Activated CD4-positive, alpha-beta memory T cell treated with anti-CD3 and anti-CD28 coated beads, Interleukin-2, amount 10 ng/mL, durations not matched to agents 7 days and 5 days (primary cell): ENCODE measurements at places on chromosomes 3 and 15.

GRCh38 chr3:11759996-11760395, 86.7 kb downstream of the TAMM41 start:
- H3K27ac ChIP-seq = no peak overlapping the region
- H3K36me3 ChIP-seq = no peaks in the 10 kb centered on the region
- H3K27me3 ChIP-seq = peaks cover 11% of the 10 kb centered on the region
- H3K4me3 ChIP-seq = no peak overlapping the region
- DNase-seq = no peak

DNA sequence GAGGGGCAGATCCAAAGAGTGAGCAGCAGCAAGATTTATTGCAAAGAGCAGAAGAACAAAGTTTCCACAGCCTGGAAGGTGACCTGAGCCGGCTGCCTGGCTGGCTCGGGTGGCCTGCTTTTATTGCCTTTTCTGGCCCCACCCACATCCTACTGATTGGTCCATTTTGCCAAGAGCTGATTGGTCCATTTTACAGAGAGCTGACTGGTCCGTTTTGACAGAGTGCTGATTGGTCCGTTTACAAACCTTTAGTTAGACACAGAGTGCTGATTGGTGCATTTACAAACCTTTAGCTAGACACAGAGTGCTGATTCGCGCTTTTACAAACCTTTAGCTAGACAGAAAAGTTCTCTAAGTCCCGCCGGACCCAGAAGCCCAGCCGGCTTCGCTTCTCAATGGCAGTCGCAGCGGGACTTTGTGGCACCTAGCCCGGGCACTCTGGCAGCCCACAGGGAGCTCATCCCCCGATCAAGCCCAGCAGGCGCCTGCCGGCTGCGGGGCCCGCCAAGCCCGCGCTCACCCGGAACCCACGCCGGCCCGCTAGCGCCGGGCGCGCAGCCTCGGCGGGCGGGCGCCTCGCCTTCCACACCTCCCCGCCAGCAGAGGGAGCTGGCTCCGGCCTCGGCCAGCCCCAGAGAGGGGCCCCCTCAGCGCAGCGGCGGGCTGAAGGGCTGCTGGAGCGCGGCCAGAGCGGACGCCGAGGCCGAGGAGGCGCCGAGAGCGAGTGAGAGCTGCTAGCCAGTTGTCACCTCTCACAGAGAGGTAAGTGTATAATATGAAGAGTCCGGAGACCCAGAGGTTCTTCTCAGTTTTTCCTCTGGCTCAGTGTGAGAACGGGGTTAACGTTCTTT, 339.2 kb downstream of the CHL1 start:
- no peak overlapping the region for H3K27ac ChIP-seq
- no peaks in the 10 kb centered on the region for H3K27me3 ChIP-seq
- DNase-seq = no peak
- H3K36me3 ChIP-seq = no peaks in the 10 kb centered on the region
- H3K4me1 ChIP-seq = no peaks in the 10 kb centered on the region

DNA sequence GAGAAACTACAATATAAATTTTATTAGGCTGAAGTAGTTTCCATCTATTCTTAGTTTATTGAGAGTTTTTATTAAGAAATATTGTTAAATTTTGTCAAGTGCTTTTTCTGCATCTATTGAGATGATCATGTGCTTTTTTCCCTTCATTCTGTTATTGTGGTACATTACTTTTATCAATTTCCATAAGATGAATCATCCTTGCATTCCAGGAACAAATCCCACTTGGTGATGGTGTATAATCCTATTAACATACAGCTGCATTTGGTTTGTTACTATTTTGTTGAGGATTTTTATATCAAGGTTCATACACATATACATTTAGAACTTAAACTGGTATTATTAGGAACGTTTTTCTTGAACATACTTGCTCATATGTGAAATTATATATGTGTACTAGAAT, 199.8 kb downstream of the TBC1D5 start:
- H3K27ac ChIP-seq = no peak overlapping the region
- H3K27me3 ChIP-seq = no peaks in the 10 kb centered on the region
- H3K36me3 ChIP-seq = peaks cover 2% of the 10 kb centered on the region
- no peak overlapping the region for H3K4me3 ChIP-seq

DNA sequence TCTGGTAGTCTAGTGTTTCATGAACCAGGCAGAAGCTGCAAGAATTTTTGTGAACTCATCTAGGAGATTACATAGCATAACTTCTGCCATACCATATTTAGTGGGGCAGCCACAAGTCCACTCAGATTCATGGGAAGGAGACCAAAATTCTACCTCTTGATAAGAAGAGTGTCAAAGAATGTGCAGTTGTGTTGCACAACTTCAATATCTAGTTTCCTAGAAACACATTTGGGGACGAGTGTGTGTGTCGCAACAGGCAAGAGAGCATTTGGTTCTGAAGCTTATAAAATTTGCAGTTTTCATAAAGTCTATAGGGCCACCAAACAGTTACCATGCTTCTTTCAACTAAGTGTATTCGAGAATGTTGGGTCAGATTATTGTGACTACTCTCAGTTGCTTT, 115.3 kb downstream of the KCNH8 start:
- H3K27ac ChIP-seq = no peak overlapping the region
- no peaks in the 10 kb centered on the region for H3K4me1 ChIP-seq
- no peak for DNase-seq
- H3K27me3 ChIP-seq = no peaks in the 10 kb centered on the region
- H3K36me3 ChIP-seq = no peaks in the 10 kb centered on the region
- no peak overlapping the region for H3K4me3 ChIP-seq

GRCh38 chr3:182682263-182683241, 110.8 kb upstream of the ATP11B start:
- H3K27ac ChIP-seq = no peak overlapping the region
- peaks cover 6% of the 10 kb centered on the region for H3K4me1 ChIP-seq
- peak; percentile 63 for DNase-seq
- no peaks in the 10 kb centered on the region for H3K36me3 ChIP-seq
- peaks cover 40% of the 10 kb centered on the region for H3K27me3 ChIP-seq

GRCh38 chr15:75483961-75484360, 32.5 kb upstream of the SIN3A start:
- H3K27me3 ChIP-seq = no peaks in the 10 kb centered on the region
- no peak overlapping the region for H3K4me3 ChIP-seq
- H3K4me1 ChIP-seq = peaks cover 16% of the 10 kb centered on the region
- H3K36me3 ChIP-seq = peaks cover 42% of the 10 kb centered on the region
- no peak overlapping the region for H3K27ac ChIP-seq

GRCh38 chr15:82810061-82810889, 847 bp downstream of the WHAMM start:
- peak; percentile 52 for DNase-seq
- H3K4me3 ChIP-seq = peak overlapping the region; percentile 85
- peak overlapping the region; percentile 86 for H3K27ac ChIP-seq
- peaks cover 31% of the 10 kb centered on the region for H3K4me1 ChIP-seq

GRCh38 chr3:134144694-134145093, 106.0 kb downstream of the RYK start:
- no peak overlapping the region for H3K27ac ChIP-seq
- H3K4me3 ChIP-seq = no peak overlapping the region
- H3K4me1 ChIP-seq = no peaks in the 10 kb centered on the region
- DNase-seq = no peak

DNA sequence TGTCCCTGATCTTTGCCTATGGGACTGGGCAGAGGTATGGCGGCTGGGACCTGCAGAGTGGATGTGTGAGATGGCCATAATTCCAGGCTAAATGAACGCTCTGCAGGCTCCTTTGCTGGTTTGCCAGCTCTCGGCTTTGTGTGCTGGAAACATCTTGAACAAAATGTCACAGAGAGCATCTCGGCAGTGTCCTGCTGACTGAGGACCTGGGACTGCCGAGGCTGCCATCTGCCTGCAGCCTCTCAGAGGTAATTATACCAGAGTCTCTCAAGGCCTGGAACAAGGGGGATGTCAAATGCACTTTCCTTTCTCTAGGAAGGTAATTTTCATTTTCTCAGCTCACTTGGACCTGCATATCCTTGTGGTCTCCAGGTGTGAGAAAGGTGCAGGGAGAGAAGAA, 354.2 kb downstream of the PDCD6IP start:
- no peaks in the 10 kb centered on the region for H3K27me3 ChIP-seq
- H3K4me3 ChIP-seq = no peak overlapping the region
- no peaks in the 10 kb centered on the region for H3K4me1 ChIP-seq
- no peak overlapping the region for H3K27ac ChIP-seq
- no peak for DNase-seq

- no peak for DNase-seq
- no peak overlapping the region for H3K27ac ChIP-seq
These were observed 86.1 kb upstream of the SPATA12 start for GRCh38 chr3:56974247-56974930.

DNA sequence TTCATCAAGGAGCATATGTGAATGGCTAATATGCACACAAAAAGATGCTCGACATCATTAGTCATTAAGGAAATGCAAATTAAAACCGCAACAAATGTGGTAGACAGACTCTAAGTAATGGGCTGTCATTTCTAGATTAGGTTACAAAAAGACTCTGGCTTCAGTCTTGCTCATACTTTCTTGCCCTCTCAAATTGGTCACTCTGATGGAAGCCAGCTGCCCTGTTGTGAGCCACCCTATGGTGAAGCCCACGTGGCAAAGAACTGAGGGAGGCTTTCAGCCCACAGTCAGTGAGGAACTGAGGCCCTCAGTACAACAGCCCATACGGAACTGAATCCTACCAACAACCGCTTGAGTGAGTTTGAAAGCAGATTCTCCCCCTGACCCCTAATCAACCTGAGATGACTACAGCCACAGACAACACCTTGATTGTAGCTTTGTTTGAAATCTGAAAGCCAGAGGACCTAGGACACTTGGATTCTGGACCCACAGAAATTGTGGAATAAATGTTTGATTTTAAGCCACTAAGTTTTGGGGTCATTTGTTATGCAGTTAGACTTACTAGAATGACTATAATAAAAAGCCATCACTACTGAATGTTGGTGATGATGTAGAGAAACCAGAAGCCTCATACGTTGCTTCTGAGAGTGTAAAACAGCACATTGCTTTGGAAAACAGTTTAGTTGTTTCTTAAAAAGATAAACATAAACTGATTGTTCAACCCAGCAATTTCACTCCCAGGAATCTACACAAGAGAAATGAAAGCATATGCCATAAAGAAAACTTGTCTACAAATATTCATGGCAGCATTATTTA, 45.7 kb downstream of the EHHADH start:
- no peaks in the 10 kb centered on the region for H3K36me3 ChIP-seq
- DNase-seq = no peak
- no peak overlapping the region for H3K4me3 ChIP-seq
- peaks cover 10% of the 10 kb centered on the region for H3K4me1 ChIP-seq

DNA sequence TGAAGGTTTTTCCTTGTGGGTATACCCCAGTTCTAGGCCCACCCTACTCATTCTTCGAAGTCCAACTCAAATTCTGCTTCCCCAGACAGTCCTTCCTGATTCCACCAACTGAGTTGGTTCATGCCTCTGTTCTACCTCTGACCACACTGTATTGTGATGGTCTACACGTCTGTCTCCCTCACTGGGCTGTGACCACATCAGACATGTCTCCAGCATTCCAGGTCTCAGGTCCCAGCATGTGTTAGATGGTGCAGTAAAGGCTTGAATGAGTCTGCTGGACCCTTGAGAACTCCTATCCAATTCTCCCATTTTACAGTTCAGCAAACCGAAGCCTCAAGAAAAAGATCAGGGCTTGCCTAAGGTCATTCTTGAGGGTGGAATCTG, 2.8 kb upstream of the ATP2B2 start:
- no peak overlapping the region for H3K4me3 ChIP-seq
- no peaks in the 10 kb centered on the region for H3K4me1 ChIP-seq
- no peak for DNase-seq
- peaks cover 18% of the 10 kb centered on the region for H3K27me3 ChIP-seq
- no peaks in the 10 kb centered on the region for H3K36me3 ChIP-seq
- H3K27ac ChIP-seq = no peak overlapping the region

DNA sequence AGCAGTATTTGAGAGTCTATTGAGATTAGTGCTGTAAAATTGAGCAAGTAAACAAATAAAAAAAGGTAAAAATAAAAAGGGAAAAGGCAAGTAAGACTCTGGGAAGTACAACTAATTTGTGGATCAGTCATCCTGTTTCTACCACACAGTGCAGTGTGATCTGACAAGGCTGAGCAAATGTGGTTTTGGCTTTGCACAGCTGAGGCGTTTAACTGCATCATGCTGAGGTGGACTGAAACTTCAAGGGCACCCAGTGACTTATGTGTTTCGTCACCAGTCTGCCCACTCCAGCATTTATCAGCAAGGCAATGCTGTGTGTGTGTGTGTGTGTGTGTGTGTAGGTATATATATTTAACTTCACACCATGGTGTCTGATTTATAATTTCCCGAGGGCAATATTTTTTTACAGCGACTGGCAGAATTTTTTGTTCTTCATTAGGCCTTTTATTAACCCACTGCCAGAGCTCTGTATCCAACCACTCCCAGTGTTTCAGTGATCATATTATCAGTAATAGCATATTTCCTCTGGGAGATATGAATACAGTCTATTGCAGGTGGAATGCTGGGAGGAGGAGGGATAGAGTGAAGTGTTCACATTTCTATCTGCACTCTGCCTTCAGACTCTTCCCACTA, 131.5 kb upstream of the SATB1 start:
- no peak overlapping the region for H3K4me3 ChIP-seq
- H3K4me1 ChIP-seq = peaks cover 58% of the 10 kb centered on the region
- H3K36me3 ChIP-seq = peaks cover 15% of the 10 kb centered on the region

GRCh38 chr3:79661896-79662295, 105.9 kb downstream of the ROBO1 start:
- DNase-seq = no peak
- no peaks in the 10 kb centered on the region for H3K4me1 ChIP-seq
- H3K27ac ChIP-seq = no peak overlapping the region
- H3K4me3 ChIP-seq = no peak overlapping the region

DNA sequence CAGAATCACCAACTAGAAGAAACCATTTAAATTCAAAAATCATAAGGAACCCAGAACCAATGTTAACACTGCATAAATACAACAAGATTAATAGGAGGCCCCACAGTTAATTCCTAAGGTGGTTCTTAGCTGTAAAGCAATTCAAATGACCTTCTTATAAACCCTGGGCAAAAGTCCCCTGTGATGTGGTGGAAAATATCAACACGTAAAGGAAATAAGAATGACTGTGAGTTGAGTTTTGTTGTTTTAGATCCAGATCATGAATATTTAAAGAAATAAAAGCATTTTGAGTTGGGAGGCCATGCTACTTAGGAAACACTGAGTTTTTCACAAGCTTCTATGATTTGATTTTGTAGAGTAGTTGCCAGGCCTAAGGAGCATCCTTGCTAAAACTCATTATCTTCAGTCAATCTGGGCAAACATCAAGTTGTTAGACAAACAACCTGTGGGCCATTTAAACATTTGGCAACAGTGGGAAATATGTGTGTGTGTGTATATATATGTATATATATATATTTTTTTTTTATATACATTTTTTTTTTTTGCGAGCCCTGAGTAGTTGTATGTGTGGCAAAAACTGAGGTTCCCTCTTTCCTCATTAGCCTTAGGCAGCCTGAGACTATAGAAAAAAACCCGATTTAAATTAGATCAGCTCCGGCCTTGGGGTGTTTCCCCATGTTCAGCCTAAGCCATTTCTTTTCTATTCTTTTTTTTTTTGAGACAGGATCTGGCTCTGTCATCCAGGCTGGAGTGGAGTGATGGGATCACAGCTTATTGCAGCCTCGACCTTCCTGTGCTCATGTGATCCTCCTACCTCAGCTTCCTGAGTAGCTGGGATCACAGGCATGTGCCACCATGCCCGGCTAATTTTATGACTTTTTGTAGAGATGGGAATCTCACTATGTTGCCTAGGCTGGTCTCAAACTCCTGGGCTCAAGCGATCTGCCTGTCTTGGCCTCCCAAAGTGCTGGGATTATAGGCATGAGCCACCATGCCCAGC, 8.0 kb upstream of the PXK start:
- H3K27me3 ChIP-seq = no peaks in the 10 kb centered on the region
- DNase-seq = no peak
- peaks cover 5% of the 10 kb centered on the region for H3K36me3 ChIP-seq
- H3K4me1 ChIP-seq = peaks cover 29% of the 10 kb centered on the region
- H3K4me3 ChIP-seq = no peak overlapping the region
- peak overlapping the region; percentile 51 for H3K27ac ChIP-seq
